ENCODE measurements at places on chromosomes 12 and 14. TPM values are rescaled to one million over a fixed set of nuclear protein-coding genes. Genes with fewer than 3 reads are reported as not detected.

Gene SLCO1C1
- 0.55 TPM for total RNA-seq

Gene ZCCHC8
- 17.3 TPM for total RNA-seq

DNA sequence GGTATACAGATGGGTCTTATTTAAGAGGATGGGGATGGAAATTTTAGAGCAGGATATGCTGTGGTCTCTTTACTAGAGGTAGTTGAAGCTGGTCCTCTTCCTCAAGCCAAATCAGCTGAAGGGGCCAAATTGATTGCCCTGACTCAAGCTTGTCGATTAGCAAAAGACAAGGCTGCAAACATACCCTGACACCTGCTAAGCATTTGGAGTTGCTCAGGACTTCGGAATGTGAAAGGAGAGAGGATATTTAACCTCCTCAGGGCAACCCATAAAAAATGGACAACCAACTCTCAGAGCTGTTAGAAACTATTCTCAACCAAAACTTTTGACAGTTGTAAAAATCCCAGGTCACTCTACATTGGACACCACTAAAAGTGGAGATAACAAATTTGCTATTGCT, 15.6 kb downstream of the PTGDR start:
- no peak overlapping the region for H3K27ac ChIP-seq
- H3K36me3 ChIP-seq, result no peaks in the 10 kb centered on the region
- H3K4me1 ChIP-seq, result peaks cover 6% of the 10 kb centered on the region
- peaks cover 5% of the 10 kb centered on the region for H3K27me3 ChIP-seq
- H3K4me3 ChIP-seq, result no peak overlapping the region

- H3K27ac ChIP-seq, result no peak overlapping the region
- H3K4me1 ChIP-seq, result no peaks in the 10 kb centered on the region
- H3K4me3 ChIP-seq, result no peak overlapping the region
- no peaks in the 10 kb centered on the region for H3K36me3 ChIP-seq
- H3K27me3 ChIP-seq, result no peaks in the 10 kb centered on the region
These were observed 42.1 kb downstream of the SFSWAP start for GRCh38 chr12:131753005-131753404.

GRCh38 chr12:56219840-56220239, 1.9 kb downstream of the RNF41 start:
- peaks cover 15% of the 10 kb centered on the region for H3K36me3 ChIP-seq
- no peak overlapping the region for H3K4me3 ChIP-seq
- H3K27me3 ChIP-seq, result no peaks in the 10 kb centered on the region
- DNase-seq, result no peak
- peaks cover 14% of the 10 kb centered on the region for H3K4me1 ChIP-seq

- no peaks in the 10 kb centered on the region for H3K27me3 ChIP-seq
- H3K36me3 ChIP-seq, result no peaks in the 10 kb centered on the region
- H3K4me3 ChIP-seq, result no peak overlapping the region
- H3K27ac ChIP-seq, result no peak overlapping the region
These were observed 55.1 kb downstream of the IFT81 start for GRCh38 chr12:110179291-110179690.

Gene ANKRD33
- total RNA-seq, result not detected

Gene VDR
- 13.8 TPM for total RNA-seq

- no peak for DNase-seq
- no peaks in the 10 kb centered on the region for H3K36me3 ChIP-seq
- H3K27me3 ChIP-seq, result no peaks in the 10 kb centered on the region
- no peak overlapping the region for H3K4me3 ChIP-seq
- H3K27ac ChIP-seq, result no peak overlapping the region
These were observed 54.0 kb downstream of the MIPOL1 start for GRCh38 chr14:37251775-37252174.

DNA sequence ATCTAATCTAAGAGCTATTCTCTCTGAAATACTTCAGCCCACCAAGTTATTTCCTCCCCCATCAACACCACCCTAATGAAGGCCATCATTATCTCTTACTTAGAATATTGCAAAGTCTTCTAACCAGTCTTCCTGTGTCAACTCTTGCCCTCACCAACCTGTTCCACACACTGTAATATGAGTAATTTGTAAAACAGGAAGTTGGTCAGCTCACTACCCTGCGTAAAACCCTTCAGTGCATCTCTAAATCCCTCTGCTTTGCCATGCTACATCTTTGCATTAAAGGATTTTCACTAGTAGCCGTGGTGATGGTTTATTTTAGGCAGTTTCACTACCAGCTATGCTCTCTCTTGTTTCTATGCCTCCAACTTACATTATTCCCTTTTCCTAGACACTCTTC, 70.0 kb downstream of the KIF21A start:
- H3K27ac ChIP-seq, result no peak overlapping the region
- no peaks in the 10 kb centered on the region for H3K4me1 ChIP-seq
- no peaks in the 10 kb centered on the region for H3K27me3 ChIP-seq
- no peak overlapping the region for H3K4me3 ChIP-seq
- no peak for DNase-seq
- H3K36me3 ChIP-seq, result no peaks in the 10 kb centered on the region

DNA sequence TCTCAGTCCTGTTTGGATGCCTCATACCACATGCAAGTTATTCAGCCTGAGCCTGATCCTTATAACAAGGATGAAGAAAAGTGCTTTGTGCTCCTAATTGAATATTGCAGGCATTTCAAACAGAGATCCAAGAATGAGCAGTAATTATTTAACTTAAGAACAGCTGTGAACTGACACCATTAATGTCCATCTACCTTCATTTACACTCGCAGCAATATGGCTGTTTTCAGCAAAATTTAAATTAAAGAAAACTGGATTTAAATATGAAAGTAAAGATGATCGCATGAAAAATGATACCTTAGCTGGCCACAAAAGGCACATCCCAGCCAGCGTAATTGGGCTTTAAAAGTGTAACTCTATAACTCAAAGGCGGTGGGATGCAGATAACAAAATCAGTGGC, 466.3 kb downstream of the GALC start:
- H3K4me1 ChIP-seq, result no peaks in the 10 kb centered on the region
- H3K27me3 ChIP-seq, result no peaks in the 10 kb centered on the region
- no peak overlapping the region for H3K27ac ChIP-seq

- no peaks in the 10 kb centered on the region for H3K27me3 ChIP-seq
- H3K4me1 ChIP-seq, result no peaks in the 10 kb centered on the region
- no peak overlapping the region for H3K27ac ChIP-seq
- H3K36me3 ChIP-seq, result no peaks in the 10 kb centered on the region
- H3K4me3 ChIP-seq, result no peak overlapping the region
These were observed 182.5 kb downstream of the SLC2A13 start for GRCh38 chr12:39923364-39923763.

Gene JAG2
- total RNA-seq, result 4.2 TPM

Gene HOXC13
- total RNA-seq, result not detected

GRCh38 chr12:96534339-96534738, 45.0 kb downstream of the CFAP54 start:
- no peaks in the 10 kb centered on the region for H3K4me1 ChIP-seq
- no peaks in the 10 kb centered on the region for H3K36me3 ChIP-seq
- H3K4me3 ChIP-seq, result no peak overlapping the region
- DNase-seq, result no peak
- no peaks in the 10 kb centered on the region for H3K27me3 ChIP-seq

Gene LRP6
- total RNA-seq, result 18.0 TPM

Gene KRT83
- not detected for total RNA-seq
